ENCODE measurements at places on chromosomes 1 and 21. TPM values are rescaled to one million over a fixed set of nuclear protein-coding genes. Genes with fewer than 3 reads are reported as not detected.

The PROX1 gene
- total RNA-seq = not detected

The SPATA46 gene
- total RNA-seq = not detected

The PEAR1 gene
- total RNA-seq = 5.2 TPM

The CASQ1 gene
- not detected for total RNA-seq

The CRP gene
- total RNA-seq = not detected

The CDK18 gene
- 0.87 TPM for total RNA-seq

The PDE4B gene
- 5.4 TPM for total RNA-seq

The SIPA1L2 gene
- 1.8 TPM for total RNA-seq

The DISC1 gene
- 5.5 TPM for total RNA-seq

The PAQR6 gene
- total RNA-seq = 0.40 TPM

The THEM5 gene
- not detected for total RNA-seq

The STUM gene
- not detected for total RNA-seq

The CNKSR1 gene
- 0.26 TPM for total RNA-seq

The CFAP141 gene
- not detected for total RNA-seq

The FCGR3A gene
- total RNA-seq = not detected

The PRMT2 gene
- 75.9 TPM for total RNA-seq

The RNU5D-1 gene
- total RNA-seq = not detected

The SKI gene
- total RNA-seq = 12.7 TPM

The PLA2G4A gene
- 0.47 TPM for total RNA-seq
